Stimulated activated CD4-positive, alpha-beta T cell treated with anti-CD3 and anti-CD28 coated beads, TNF-alpha, amount 100 ng/mL, for 48 hours (primary cell): ENCODE measurements at places on chromosomes 6 and 20.

- DNase-seq = no peak
Measured at GRCh38 chr6:158686311-158686710, 36.5 kb downstream of the SYTL3 start.

GRCh38 chr6:25972128-25972527 lies 9.5 kb downstream of the TRIM38 start:
- DNase-seq = no peak

- DNase-seq = no peak
Measured at GRCh38 chr20:4401601-4402000, 320.1 kb upstream of the PRND start.

DNA sequence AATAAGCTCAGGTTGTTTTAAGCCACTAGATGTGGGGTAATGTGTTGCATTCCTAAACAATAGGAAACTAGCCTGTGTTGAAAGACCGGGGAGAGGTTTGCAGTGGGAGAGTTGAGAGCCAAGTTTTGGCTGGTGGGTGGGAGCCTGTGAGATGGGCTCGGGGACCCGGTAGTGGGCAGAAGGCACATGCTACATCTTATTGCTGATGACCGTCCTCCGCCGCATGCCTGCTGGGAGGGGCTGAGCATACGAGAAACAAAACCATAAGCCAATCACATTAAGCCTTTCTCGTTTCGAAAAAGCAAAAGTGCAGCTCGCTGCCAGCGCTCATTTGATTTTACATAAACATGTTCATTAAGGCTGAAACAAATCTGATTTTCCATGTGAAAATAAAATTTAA lies 57.4 kb upstream of the MPC1 start:
- no peak for DNase-seq

DNA sequence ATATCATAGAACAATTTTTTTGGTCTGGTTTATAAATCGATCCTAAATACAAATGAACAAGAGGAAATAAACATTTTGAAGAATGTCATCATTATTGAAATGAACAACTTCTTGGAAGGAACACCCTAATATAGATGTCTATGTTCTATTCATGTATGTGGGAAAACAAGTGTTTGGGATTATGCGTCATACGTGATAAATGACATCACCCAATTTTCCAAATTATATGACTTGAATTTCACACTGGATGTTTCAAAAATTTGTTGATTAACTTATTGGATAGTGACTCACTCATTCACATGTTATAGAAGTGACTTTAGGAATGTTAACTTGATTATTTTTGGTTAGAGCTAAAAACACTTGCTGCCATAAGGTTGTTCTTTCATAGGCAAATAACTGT lies 18.6 kb downstream of the ARMC2 start:
- no peak for DNase-seq
